ENCODE measurements at places on chromosomes 3 and 15.

DNA sequence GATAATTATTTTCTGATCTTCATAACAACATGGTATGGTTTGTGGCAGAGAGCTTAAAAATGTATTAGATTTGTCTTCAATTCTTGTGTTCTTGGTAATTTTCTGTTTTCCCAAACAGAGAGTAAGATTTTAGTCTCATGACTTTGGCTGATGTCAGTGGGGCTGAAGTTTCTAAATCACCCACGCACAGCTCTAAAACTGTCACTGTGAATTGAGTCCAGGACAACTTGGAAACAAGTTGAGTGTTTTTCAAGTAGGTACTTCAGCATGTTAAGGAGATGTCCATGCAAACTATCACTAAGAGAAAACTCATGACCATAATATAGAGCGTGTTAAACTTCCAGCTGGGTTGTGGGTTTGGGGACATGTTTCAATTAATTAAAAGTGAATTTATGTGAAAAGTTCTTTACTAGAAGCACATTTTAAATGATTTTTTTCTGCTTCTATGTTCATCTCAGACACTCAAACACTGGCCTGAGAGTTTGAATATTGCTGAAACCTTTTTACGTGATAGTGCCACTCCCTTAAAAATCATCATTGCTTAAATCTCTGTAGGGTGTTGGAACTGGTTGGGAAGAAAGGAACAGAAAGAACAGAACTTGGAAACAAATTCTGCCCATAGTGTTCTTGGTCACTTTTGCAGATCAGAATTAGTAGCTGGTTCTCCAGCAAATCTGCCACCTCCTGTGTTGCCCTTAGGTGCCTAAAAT lies 89.8 kb downstream of the KLHL25 start:
- no peak for DNase-seq

DNA sequence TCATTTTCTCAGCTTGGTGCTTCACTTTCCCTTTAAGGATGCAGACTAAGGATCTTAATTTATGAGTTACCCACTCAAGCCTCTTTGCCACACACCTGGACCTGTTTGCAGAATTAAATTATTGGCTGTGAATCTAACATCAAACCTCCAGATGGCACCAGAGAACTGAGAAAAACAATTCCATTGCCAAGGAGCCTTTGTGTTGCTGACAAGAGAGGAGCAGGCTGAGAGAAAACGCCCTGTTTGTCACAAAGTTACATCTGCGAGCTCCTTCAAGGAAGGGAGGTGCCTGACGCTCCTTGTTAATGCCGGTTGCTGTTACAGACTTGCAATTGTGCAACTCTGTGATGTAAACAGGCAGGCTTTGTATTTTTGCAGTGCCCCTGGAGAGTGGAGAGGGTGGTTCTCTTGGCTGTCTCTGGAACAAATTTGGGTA lies 36.3 kb upstream of the TMC3 start:
- DNase-seq, result peak; percentile 24

DNA sequence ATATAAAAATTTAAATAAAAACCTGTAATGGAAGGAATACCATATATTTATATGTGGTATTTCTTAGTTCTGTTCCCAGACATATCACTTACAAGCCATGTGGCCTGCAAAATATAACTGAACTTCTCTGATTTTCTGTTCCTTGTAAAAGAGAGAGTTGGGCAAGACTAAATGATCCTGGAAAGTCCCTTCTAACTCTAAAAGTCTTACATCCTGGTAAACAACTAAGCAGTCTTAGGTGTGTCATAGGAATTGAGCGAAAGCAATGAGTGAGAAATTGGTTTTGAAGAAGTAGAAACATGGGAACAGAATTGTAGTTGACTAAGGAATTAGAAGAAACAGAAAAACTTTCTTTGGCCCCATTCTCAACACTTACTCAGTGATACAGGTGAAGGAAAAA lies 25.3 kb upstream of the IL20RB start:
- no peak for DNase-seq

GRCh38 chr15:80693682-80694610 lies 1.2 kb upstream of the ABHD17C start:
- no peak for DNase-seq

- DNase-seq, result peak; percentile 31
These were observed 252.0 kb downstream of the CACNA2D3 start for GRCh38 chr3:54374214-54374852.

- DNase-seq, result no peak
These were observed 12.1 kb upstream of the MGA start for GRCh38 chr15:41648097-41648496.

DNA sequence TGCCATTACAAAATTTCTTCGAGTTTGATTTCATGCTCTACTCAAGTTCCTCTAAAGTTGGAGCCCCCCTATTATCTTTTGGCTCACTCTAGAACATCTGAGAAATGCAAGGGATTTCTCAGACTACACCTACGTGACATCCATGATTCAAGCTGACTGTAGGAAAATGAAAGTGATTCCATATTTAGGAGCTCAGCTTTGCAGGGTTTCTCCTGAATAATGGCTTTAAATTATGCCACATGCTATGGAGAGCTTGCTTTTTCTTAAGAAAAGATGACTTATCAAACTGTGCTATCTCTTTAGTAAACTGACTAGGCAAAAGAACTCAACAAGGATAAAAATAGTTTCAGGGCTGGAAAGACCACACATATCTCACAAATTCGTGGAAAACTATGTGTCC lies 292.1 kb downstream of the LSAMP start:
- DNase-seq, result no peak

DNA sequence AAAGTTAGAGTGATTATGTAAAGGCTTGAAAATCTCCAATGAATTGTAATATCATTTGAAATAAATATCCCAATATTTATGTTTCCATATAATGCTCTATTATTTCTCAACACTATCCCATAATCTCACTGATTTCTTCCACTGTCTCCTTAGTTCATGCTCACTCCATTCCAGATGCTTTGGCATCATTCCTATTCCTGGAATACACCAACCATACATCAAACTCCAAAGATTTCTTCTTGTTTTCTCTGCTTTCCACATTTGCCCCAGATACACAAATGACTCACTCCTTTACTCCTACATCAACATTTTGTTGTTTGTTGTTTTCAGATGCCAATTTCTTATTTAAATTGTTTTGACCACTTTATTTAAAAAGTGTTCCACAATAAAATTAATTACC lies 1390.8 kb downstream of the ZPLD1 start:
- DNase-seq, result no peak

- peak; percentile 21 for DNase-seq
These were observed 314.8 kb upstream of the CTDSPL start for GRCh38 chr3:37546876-37547275.

GRCh38 chr15:57376696-57377477 lies 582 bp downstream of the CGNL1 start:
- DNase-seq, result peak; percentile 43

- no peak for DNase-seq
These were observed 172.1 kb downstream of the KLF13 start for GRCh38 chr15:31498756-31499155.

- DNase-seq, result no peak
These were observed 87.5 kb upstream of the TGFBR2 start for GRCh38 chr3:30518872-30519271.

DNA sequence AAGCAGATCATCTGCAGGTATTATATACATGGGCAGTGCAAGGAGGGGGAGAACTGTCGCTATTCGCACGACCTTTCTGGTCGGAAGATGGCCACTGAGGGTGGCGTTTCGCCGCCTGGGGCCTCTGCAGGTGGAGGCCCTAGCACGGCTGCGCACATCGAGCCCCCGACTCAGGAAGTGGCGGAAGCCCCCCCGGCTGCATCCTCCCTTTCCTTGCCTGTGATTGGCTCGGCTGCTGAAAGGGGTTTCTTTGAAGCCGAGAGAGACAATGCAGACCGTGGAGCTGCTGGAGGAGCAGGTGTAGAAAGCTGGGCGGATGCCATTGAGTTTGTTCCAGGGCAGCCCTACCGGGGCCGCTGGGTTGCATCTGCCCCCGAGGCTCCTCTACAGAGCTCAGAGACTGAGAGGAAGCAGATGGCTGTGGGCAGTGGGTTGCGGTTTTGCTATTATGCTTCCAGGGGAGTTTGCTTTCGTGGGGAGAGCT lies 639 bp downstream of the MKRN3 start:
- DNase-seq, result no peak

DNA sequence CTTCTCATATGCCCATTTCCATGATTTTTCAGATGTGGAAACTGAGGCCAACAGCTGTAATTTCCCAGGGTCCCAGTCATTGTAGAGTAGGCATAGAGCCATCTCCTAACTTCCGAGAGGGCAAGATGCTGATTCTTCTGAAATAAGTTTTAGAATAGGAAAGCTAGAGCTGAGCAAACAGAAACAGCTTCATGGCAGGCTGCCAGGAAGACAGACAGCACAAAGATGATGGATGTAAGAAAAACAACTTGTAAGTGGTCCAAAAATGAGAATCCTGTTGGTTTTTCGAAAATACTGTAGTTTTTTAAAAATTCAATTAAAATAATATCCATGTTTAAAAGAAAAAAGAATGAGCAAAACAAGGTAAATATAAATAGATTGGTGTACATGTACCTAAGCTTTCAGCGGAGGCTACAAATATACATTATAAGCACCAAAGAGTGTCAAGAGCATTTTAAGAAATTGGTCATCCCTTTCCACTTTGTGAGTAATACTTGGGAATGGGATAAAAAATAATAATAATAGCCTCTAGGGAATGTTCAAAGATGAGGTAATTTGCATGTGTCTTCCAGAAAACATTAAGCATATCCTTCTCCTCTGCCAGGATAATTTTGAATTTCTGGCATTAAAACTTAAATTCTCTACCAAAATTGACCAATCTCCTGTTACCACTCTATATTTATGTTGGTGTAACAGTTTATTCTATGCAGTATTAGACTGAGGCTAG lies 406.6 kb downstream of the MECOM start:
- no peak for DNase-seq

- DNase-seq, result no peak
These were observed 45.9 kb upstream of the SLC2A2 start for GRCh38 chr3:171072432-171072831.

GRCh38 chr3:53702776-53703530 lies 143.3 kb downstream of the CHDH start:
- no peak for DNase-seq
